Stimulated activated CD4-positive, alpha-beta T cell treated with anti-CD3 and anti-CD28 coated beads, TNF-alpha, amount 100 ng/mL, for 4 hours (primary cell): ENCODE measurements at places on chromosomes 2 and 18.

DNA sequence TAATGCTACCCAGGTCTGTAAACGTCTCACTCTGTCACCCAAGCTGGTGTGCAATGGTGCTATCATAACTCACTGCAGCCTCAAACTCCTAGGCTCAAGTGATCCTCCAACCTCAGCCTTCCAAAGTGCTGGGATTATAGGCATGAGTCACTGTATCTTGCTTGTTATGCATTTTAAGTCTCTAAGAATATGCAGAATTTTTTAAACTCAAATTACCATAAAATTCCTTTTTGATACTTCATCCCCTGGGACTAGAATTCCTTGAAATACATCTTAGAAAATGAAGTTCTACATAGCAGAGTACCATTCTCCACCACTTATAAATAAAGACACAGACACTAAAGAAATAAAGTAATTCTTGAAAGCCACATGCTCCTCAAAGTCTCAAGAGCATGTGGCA is 30.2 kb upstream of the LRATD1 start:
- DNase-seq = no peak

GRCh38 chr2:216769626-216770025 is 74.3 kb upstream of the IGFBP5 start:
- DNase-seq = no peak

- DNase-seq = no peak
These were observed 138.4 kb downstream of the OTX1 start for GRCh38 chr2:63189026-63189425.

- no peak for DNase-seq
These were observed 74.3 kb downstream of the XRCC5 start for GRCh38 chr2:216183462-216183861.

GRCh38 chr2:178990533-178991241 is 59.2 kb downstream of the CCDC141 start:
- DNase-seq = no peak

GRCh38 chr2:52452201-52452600 is 1315.4 kb upstream of the CHAC2 start:
- DNase-seq = no peak

DNA sequence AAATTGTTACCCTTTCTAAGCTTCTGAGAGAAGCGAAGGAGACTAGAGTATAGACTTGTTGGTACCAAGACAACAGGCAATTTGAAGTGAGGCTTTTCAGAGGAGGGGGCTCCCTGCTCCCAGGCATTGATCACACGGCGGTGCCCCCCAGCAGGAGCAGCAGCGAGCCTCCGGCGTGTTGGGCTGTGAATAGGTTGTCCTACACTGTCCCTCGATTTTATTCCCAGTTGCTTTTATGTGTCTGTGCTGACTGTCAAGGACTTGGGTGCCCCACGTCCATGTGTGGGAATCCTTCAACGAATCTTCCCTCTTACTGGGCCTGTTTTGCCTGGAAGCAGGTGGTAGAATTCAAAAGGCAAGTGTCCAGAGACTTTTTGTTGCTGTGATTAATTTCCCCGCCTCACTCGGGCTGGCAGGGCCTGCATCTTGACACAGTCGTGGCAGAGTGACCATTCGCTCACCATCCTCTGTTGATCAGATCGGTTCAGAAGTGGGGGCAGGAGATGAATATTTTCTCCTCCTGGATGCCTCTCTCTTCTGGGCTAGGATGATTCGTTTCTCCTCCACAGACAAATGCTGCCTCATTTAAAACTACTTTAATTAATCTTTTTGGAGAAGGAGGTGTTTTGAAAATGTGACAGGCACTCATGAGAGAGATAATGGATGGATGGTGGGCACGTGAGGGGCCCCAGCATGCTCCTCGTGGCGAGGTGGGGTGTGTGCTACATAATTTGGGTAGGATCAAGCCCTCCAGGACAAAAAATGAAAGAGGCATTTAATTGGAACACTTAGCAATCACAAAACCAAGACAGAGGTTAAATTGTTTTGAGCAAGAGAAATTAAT is 77.6 kb downstream of the SMIM21 start:
- no peak for DNase-seq

DNA sequence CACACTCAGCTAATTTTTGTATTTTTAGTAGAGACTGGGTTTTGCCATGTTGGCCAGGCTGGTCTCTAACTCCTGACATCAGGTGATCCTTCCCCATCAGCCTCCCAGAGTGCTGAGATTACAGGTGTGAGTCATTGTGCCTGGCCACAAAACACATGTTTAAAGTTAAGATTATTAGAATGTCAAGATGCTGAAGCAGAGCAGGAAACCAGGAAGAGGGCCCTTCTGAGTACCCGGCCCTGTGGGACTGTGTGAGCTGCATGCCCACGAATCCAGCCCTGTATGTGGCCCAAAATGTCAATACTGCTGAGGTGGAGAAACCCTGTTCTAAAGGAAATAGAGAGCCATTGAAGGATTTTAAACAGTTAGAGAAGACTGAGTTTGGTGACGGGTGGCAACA is 31.0 kb upstream of the REV1 start:
- no peak for DNase-seq

GRCh38 chr18:48351216-48352050 is 57.8 kb downstream of the ZBTB7C start:
- DNase-seq = no peak

DNA sequence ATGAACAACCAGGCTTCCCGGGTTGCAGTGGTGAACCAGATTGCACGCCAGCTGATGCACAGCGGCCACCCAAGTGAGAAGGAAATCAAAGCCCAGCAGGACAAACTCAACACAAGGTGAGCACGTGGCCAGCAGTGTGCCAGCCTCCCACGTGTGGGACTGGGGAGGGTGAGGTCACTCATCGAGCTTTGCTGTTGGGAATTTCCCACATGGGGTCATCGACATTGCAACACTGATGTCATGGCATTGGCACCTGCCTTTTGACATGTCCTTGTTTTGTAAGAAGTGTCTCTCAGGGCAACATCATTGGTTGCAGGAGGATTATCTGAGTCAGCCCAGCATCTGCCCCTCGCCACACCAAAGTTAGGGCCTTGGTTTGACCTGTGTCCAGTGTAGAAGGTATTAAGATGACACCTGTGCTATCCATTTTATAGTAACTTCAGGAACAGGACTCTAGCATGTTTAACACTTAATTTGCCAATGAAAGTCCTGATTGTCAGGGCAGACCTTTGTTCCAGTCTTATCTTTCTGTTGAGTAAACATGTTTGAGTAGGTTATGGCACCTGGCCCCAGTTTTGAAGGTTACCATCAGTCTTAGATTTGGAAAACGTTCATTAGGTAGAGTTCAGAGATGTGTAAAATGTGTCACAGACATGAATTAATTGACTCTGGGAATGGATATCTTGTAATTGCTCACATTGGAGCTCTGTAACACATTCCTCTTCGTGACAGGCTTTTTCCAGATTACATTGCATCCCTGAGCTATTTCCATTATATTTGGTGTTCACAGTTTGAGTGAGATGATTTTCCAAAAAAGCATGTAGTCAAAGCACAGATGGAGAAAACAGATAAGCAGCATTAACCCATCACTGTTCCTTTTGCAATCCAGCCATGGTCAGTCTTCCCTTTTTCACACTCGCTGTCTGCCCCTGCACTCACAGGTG is 93.3 kb upstream of the EML6 start:
- no peak for DNase-seq

DNA sequence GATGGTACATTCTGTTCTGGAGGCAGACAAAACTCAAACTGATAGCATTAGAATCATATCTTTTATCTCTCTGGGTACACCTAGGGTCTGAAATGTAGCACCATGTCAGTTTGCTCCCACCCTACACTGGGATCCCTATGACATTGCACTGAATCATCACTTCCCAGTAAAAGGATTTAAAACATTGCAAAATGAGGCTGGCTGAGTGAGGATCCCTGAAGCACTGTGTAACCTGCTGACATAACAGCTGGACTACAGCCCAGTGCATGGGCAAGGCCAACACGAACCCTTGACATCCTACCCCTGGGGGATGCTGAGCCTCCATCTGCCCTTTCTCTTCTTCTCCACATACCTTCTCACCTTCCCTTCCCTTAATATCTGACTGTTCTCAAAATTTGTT is 253.2 kb downstream of the TTC32 start:
- DNase-seq = no peak

DNA sequence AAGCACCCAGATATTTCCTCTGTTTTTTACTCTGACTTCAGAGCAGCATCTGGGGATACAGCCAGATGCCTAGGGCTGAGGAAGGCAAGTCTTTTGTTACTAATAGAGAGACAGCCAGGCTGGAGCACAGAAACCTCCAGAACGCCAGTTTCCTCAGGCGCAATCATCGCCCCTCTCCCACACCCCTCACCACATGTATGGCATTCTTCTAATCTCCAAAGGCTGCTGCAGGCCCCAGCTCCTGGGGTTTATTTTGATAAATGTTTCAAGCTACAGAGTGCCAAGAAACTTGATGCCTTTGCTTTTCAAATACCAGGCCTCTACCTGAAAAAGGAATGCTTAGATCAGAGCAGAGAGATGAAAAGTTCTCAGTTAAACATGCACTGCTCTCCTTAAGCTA is 283.6 kb downstream of the RBM43 start:
- DNase-seq = no peak
